ENCODE measurements at places on chromosomes 3 and 15.

DNA sequence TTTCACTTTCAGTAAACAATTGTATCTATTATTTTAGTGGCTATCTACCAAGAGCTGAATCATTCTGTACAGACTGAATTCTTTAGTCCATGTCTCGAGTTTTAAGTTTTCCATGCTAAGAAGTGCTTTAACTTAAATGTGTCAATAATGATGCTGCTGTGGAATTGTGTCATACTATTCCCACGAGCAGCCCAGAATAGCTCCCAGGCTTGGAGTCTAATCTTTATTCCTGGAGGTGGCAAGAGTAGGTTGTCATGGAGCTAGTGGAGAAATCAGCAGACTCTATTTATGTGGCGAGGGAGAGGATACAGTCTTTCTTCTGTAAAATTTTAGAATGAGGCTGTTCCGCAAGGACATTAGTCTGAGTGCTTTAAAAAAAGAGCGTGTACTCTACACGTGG lies 207.2 kb downstream of the ROBO2 start:
- DNase-seq, result no peak

DNA sequence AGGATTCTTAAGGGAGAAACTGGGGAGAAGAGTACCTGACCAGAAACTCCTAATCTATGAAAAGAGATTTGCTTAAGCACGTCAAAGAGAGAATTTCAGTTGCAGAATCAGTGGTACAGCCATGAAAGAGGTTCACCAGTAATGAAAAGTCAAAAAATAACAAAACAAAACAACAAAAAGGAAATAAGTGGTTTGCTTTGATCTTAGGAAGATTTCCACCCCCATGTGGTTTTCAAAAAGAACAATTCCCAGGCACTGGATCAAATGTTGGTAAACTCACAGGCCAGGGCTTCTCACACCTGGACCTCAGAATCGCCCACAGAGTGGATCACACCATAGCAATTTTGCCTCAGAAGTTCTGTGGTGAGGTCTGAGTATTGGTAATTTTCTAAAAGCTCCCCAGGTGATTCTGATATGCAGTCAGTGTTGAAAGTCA lies 67.5 kb downstream of the TMEM39A start:
- DNase-seq, result no peak

DNA sequence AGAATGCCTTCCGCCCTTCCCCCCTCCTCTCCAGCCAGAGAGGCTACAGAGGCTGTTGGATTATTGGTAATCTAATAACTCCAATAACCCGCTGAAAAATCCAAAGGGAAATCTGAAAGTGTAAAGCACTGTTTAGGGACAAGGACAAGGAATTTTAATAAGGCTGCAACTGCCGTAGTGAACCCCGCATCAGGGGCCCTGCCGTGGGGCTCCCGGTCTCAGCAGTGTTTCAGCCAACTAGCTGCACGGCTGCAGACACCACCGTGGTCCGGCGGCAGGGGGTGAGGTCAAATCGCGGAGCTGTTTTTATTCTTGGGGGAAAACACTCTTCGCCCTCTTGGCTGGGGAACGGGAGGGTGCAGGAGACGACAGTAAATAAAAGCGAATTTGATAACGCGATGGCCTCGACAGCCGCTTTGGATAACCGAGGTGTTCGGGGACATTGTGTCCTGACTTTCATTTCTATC lies 6.1 kb downstream of the BCL6 start:
- no peak for DNase-seq

DNA sequence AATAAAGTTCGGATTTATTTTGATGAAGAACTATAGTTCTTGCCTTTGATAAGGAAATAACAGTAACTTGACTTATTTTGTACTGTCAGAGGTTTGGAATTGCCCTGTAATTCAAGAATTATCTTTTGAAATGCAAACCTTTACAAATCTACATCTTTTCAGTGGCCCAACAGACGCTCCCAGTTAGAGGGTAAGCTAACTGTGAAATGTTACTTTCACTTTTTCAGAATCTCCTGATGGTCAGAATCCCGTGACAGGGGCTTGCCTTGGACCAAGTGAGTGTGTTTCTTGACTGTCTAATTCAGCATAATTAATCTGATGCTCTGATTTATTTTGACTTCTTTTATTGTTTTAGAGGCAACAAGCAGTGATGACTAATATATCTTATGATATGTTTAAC lies 262.5 kb downstream of the PLOD2 start:
- no peak for DNase-seq

GRCh38 chr3:57557085-57557537 lies 1.0 kb downstream of the PDE12 start:
- no peak for DNase-seq

DNA sequence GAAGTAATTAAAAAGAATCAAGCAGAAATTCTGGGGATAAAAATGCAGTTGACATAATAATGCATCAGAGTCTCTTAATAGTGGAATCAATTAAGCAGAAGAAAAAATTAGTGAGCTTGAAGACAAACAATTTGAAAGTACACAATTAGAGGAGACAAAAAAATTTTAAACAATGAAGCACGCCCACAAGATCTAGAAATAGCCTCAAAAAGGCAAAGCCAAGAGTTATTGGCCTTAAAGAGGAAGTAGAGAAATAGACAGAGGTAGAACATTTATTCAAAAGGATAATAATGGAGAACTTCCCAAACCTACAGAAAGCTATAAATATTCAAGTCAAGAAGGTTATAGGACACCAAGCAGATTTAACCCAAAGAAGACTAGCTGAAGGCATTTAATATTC lies 113.3 kb downstream of the TBC1D2B start:
- no peak for DNase-seq

DNA sequence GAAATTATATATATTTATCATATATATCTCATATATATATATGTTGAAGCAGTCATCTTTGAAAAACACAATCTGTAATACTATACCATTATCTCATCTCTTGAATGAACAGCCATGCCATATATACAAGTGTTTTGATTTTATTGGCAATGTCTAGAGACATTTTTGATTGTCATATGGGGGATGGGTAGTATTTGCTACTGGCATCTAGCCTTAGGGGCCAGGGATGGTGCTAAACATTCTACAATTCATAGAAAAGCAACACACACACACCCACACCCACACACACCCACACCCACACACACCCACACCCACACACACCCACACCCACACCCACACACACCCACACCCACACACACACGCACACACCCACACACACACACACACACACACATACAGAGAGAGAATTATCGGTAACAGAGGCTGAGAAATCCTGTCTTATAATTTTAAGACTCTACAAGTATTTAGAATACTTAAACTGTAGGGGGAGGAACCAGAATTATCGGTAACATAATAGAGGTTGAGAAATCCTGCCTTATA lies 11.1 kb upstream of the PIK3R4 start:
- no peak for DNase-seq

DNA sequence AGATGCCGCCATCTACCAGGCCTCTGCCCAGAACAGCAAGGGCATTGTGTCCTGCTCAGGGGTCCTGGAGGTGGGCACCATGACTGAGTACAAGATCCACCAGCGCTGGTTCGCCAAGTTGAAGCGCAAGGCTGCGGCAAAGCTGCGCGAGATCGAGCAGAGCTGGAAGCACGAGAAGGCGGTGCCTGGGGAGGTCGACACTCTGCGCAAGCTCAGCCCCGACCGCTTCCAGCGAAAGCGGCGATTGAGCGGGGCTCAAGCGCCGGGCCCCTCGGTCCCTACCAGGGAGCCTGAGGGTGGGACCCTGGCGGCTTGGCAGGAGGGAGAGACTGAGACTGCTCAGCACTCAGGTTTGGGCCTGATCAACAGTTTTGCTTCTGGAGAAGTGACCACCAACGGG lies 22.6 kb downstream of the ALPK3 start:
- DNase-seq, result no peak

GRCh38 chr3:84820906-84821305 lies 137.9 kb upstream of the CADM2 start:
- DNase-seq, result no peak

DNA sequence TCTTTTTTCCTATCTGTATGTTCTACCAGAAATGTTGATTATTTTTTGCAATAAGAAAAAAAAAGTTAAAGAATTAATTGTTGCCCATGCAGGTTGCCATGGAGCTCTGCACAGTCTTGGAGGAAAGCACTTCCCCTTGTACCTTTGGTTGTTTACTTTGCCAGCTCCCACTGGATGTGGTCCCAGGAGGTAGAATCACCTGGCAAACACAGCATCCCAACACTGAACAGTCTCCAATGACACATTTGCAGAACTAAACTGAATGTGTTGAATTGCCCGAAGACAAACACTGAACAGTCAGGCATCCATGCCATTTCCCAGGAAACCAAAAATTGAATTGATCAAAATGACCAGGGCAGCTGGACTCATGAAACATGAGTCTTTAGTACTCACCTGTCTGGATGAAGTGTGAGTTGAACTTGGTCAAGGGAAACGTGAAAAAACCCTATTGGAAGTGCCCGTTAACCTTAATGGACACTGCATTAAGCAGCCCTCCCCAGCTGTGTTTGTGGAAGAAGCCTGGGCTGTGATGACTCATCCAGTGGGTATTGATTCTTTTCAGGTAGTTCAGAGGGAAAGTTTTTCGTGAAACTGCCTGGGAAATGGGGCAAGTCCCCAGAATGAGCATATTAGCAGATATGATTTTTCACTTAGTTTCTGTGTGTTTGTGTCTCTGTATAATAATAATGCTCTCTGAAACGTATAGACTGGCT lies 284.7 kb upstream of the STT3B start:
- peak; percentile 23 for DNase-seq

- no peak for DNase-seq
Measured at GRCh38 chr15:44075535-44075934, 119.5 kb downstream of the FRMD5 start.

DNA sequence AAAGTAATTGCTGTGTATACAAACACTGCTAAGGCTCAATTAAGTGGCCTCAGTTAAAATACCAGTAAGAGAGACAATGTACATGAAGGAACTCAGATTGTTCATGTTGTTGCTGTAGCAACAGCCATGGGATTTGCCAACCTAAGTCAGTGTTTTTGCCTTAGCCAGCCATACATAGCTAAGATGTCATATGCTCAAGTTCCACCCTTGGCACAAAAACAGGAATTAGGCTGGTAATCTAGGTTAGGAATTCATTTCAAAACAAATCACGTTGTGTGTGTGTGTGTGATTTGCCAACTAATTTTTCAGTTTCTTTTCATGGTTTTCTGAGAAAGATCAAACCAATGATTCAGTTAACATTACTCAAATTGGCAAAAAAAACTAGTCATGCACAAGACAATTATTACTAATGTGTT lies 143.7 kb upstream of the KCNMB2 start:
- no peak for DNase-seq

DNA sequence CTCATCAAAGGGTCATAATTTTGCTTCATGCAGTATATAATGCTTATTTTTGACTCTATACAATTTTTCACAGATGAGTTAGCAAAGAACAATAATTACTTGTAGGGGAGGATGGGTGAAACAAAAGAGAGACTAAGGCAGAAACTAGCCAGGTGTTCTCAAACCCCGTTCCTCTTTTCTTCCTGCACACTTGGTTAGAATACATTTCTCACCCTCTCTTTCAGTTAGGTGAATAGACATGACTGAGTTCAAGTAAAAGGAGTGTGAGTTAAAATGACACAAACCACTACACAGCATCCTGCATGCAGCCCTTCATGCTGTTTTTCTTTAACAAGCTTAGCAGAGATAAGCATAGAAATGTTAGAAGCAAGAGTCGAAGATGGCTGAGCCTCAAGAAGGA lies 922.2 kb downstream of the TBL1XR1 start:
- DNase-seq, result no peak

DNA sequence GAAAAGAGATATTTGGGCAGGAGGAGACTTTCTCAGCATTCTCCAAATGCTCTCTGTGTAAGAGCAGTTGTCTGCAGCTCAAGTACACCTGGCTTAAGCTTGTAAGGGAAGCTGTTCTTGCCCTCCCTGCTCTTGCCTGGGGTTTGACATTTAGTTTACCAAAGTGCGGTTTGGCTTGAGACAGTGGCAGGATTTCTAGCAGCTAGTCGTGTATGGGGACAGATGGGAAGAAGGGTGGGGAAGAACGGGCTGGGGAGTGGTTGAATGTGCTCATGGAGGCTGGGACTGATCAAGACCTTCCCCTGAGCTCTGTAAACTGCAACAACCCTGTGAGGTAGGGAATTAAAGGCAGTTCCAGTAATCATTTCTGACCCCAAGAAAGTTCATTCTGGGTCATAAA lies 39.8 kb downstream of the SQOR start:
- DNase-seq, result no peak

DNA sequence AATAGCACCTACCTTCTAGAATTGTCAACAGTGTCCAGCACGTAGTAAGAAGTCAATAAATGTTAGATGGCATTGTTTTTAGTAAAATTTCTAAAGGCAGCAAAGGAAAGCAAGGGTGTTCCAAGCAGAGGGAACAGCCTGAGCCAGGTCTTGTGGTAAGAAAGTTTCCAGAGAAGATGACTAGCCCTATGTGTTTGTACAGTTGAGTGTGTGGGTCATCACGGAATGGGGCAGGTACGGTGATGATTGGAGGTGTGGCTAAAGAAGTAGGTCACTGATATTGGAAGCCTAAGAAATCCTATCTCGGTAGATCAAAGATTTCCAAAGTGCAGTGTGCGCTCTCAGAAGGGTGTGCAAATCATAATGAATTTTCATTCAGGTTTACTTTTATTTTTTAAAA lies 94.2 kb upstream of the BCL6 start:
- no peak for DNase-seq

DNA sequence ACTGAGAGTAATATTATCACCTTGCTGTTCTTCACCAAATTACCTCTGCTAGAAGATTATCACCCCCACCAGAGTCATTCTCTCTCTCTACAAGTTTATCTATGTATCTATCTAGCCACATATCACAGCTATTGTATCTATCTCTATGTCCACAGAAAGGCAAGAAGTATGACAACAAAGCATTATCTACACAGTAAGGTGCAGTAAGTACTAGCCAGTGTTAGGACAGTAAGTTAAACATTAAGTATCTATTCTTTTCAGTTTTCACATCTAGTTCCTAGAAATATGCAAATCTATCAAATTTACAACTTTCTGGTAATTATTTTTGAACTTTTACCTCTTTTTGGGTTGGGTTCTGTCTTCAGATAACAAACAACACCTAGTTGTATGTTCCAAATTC lies 26.5 kb upstream of the XXYLT1 start:
- no peak for DNase-seq

DNA sequence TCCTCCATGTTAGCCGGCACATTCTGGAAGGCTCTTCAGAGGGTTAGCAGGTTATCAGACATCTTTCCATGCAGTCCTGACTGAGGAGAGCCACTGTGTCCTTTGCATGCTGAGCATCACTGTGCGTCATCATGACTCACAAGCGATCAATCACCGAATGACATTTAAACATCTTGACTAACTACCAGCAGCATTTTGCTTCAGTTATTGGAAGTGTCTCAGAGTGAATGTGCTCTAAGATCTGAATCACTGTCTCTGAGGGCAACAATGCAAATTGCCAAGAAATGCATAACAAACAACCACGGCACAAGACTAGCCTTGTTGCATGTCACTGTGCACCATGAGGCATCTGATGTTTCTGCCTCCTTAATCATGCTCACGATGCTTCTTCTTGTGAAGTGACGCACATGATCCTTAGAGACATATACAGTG lies 18.3 kb upstream of the ATP8B4 start:
- DNase-seq, result no peak

DNA sequence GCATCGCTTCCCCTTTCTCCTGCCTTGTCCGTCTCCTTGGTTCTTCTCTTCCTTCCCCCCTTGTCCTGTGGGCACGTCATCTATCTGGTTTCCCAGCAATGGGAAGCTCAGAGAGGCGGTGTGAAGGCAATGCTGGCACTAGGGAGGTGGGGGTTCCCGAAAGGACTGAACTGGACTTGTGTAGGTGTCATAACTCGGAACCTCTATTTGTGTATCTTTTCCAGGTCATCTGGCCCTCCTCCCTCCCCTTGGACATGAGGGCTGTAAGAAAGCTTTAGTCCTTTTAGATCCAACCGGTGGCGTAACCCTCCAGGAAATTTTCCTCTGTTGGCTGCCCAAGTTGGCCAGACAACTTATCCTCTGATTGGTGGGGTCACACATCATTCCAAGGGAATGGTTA lies 231.5 kb upstream of the TLE3 start:
- no peak for DNase-seq
